T47D (cell line): ENCODE measurements at places on chromosomes 4 and X.

GRCh38 chr4:137545461-137545861, 13.2 kb upstream of the PCDH18 start:
- DNase-seq: no peak

DNA sequence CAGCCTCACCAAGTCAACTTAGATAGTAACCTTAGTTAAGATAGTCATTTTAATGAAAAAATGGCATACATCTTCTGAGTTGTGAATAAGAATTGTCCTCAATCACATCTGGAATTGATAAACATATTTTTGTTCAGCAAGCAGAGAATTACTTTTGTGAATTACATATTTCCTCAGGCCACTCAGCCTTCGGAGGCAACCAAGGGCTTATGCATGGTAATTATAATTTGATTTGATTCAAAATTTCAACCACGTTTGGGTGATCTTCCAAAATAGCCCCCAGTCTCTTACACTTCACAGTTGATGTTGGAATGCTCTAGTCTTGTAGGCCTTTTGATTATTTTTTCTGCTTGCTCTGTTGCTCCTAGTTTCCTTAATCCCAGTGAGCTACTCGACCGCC, 63.4 kb downstream of the GALNTL6 start:
- no peak for DNase-seq

DNA sequence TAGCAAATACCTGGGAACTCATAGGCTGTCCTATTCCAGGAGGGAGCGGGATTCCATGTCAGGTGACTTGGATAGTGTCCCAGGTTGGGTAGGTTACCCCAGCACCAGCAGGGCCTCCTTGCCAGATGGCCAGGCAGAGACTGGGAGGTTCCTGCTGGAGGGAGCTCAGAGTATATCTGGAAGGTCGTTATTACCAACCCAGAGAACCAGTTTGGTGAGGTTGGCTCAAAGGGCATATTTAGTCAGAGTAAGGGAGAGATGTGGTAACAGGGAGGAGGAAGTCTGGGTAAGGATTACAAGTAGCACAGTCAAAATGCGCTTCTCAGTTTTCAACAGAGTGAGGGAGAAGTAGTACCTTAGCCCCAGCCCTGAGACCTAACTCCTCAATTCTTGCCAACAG, 53.3 kb upstream of the LNX1 start:
- DNase-seq: peak; percentile 88

DNA sequence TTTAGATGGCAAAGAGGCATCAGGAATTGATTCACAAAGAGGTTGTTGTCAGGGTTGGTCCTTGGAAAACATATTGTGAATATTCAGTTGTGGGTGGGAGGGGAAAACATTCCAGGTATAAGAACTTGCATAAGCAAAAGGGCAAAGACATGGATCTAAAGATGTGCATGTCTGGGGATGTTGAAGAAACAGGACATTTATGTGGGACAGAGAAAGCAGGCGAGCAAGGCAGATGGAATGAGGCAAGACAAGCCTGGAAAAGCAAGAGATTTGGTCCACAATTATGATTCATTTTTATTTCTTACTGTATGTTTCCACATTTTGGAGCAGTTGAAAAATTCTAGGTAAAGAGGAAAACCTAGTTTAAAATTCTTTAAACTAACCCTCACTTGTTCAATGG, 134.9 kb upstream of the CXXC4 start:
- DNase-seq: no peak

DNA sequence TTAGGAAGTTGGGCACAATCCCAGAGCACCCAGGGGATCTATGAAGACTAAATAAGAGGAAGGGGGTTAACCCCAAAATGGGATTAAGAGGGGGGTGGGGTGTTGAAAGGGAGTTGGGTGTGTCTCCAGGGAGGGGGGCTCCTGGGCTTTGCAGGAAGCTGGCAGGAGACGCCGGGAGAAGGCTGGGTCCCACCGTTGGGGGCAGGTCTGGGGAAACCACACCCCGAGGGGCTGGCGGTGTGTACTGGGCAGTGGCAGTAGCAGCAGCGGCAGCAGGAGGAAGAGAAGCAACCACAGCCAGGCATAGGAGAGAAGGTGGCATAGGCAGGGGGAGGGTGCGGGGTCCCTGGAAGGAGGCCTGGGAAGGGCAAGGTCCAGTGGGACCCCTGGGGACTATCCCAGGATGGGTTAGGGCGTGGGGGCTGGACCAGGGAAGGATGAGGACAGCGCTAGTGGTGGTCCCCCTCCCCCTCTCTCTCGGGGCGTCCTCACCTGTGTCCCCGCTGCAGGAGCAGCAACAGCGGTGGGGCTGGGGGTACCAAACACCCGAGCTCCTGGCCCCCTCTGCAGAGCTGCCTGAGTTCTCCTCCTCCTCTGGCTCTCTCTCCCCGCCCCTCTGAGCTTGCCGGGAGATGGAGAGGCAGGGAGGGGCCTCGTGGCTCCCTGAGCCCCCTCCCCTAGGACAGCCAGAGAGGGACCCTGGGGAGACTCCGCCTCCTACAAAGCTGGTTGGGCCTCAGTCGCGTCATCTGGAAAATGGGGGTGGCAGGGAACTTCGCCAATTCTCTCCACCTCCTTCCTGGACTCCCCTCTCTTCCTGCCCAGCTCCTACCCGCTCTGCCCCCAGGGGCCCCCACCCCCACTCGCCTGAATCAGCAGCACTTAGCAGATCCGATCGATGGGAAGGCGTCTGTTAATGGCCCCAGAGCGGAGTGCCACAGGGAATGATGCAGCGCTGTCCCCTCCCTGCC, at the start of gene KCND1:
Gene KCND1, minus strand, starts transcription at position 596 of the 971 bp plus-strand sequence. CDS start 1,573 bp downstream, outside the sequence.
- no peak for DNase-seq

GRCh38 chr4:88610771-88611170, 18.5 kb downstream of the HERC3 start:
- no peak for DNase-seq

- no peak for DNase-seq
Observed at GRCh38 chrX:12895866-12896265, 10.6 kb upstream of the TLR8 start.

GRCh38 chrX:71911731-71912050, 1.0 kb downstream of the NHSL2 start:
- no peak for DNase-seq

- no peak for DNase-seq
Observed at GRCh38 chr4:176611951-176612350, 180.8 kb downstream of the VEGFC start.

- DNase-seq: peak; percentile 57
Observed at GRCh38 chr4:182555997-182556418, 312.8 kb downstream of the TENM3 start.

DNA sequence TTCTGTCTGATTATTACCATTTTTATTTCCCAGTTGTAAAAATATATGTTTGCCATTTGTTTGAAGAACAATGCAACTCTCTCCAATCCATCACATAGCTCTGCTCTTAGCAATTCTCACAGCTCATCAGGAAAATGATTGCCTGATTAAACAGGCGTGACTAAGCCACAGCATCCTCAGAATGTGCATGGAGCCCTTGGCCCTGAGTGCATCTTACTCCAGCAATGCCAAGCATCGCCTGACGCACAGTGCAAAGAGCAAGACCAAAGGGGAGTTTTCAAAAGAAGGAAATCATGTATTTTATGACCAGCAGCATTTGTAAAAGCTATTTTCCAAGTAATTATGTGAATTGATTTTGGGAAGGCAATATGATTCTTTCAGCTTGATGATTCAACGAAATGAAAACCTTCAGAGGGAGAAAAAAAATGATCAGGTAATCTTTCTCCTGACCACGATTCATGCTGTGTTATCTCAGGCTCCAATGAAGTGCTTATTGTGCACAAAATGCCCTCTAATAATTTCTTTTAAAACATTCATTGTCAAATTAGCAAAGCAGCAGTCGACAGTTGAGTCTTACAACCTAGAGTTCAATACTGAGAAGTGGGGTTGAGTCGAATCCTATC, 138.0 kb upstream of the FAM9B start:
- DNase-seq: no peak

DNA sequence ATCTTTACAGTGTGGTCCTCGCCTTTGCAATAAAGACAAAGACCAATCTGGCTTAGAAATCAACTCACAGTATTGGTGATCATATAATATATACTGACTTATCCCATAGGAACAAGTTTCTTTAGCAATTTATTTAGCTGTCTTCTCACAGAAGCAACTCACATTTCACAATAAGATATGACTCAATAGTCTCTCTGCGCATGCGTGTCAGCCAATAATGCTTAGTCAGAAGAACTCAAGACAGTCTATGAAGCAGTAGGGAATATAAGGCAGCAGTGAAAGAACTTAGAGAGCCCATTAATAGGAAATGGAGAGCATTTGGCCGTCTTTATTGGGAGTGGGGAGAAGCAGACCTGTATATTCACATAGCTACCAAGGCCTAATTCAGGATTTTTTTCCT, 216.7 kb downstream of the IL13RA2 start:
- no peak for DNase-seq

- DNase-seq: no peak
Observed at GRCh38 chrX:38271154-38271716, 50.6 kb upstream of the SRPX start.

DNA sequence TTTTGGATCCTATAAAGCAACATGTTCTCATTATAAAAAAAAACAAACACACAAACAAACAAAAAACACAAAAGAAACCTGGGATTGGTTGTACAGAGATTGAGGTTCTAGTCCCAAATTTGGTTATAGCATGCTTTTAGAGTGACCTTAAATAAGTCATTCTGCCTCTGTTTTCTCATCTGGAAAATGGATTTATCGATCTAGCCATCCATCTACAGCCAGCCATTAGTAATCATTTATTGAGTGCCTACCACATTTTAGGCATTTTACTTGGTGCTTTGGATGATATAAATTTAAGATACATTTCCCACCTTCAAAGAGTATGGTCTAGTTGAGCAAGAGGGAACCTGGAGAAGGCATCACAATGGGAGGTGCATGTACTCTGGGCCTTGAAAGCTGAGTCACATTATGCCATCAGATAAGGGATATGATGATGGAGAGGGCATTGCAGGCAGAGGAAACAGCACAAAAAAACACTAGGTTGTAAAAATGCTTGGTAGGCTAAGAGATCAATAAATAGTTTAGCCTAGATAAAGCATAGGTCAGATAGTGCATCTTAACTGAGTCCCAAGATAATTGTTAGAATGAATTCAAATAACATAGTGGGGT, 91.4 kb downstream of the HEPH start:
- DNase-seq: no peak

DNA sequence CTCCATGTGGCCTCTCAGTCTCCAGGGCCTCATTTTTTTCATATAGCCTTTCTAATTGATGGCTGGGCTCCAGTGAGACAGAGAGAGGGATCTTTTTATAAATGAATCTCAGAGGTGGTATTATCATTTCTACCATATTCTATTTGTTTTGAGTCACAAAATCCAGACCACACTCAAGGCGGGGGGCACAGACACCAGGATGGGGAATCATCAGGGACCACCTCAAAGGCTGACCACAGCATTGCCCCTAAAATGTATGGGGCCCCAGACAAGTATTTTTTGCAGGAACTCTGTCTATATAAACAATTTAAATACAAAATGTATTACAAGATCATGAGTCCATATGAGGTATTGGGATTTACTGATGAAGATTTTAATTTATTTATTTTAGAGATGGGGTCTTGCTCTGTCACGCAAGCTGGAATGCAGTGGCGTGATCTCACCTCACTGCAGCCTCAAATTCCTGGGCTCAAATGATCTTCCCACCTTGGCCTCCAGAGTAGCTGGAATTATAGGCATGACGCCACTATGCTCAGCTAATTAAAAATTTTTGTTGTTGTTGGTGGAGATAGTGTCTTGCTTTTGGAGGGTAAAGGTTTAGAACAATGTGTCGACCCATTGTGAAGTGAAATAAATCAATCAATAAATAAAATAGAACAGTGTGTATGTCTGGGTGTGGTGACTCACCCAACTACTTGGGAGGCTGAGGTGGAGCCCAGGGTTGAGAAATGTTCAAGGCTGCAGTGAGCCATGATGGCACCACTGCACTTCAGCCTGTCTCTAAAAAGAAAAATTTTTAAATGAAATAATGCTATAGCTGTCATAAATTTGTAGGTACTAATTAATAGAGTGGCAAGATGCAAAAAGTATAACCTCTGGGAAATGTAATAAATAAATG, 29.4 kb downstream of the WDR13 start:
- DNase-seq: no peak

DNA sequence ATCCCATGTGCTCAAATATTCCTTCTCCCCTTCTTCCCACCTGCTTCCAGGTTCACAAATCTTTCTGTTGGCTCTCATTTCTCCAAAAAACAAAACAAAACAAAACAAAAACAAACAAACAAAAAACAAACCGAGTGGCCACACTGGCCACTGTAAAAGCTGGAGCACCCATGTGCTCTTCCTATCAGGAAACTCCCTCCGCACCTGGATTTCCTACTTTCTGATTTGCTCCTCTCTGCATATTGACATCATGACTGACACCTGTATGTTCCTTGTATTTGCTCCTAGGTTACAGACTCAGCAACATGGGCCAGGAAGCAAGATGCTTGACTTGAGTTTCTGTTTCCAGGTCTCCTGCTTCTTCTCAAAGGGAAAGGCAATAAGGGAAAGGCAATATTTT, 258.8 kb downstream of the GPC3 start:
- DNase-seq: no peak

DNA sequence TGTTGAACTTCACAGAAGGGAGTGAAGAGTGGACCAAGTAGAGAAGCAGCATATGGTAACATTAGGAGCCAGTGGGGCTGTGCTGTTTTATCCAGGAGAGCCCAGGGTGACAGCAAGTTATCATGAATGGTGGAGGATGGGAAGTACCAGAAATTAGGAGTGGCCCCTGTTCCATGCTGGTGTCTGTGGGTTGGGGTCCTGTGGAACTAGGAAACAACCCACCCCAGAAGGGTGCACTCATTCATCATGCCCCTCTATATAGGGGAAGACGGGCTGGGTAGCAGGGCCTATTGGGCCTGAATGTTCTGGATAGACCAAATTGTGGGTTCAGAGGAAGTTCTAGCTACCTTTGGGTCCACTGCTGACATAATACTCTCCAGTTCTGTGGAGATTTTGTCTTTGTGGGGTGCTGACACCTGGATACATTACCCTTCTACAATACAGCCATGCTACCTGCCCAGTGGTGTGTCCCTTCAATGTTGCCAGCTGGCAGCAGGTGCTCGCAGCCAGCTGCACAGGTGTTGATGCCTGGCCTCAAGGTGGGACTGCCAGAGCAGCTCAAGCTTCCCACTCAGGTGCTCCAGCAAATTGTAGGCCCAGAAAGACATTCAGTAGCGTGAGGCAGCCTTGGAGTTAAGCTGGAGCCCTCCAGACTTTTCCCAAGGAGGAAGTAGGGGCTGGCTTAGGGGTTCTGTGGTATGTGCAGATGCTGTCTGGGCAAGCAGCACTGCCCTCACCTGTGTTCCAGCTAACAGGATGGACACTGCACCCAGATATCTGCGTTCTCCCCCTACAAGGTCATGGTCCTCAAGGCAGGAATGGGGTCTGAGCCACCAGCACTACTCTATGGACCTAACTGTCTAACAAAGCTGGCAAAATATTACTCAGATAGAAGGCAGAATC, 106.5 kb downstream of the NHSL2 start:
- no peak for DNase-seq

- DNase-seq: no peak
Observed at GRCh38 chrX:119989905-119990555, 46.5 kb upstream of the NKAP start.

DNA sequence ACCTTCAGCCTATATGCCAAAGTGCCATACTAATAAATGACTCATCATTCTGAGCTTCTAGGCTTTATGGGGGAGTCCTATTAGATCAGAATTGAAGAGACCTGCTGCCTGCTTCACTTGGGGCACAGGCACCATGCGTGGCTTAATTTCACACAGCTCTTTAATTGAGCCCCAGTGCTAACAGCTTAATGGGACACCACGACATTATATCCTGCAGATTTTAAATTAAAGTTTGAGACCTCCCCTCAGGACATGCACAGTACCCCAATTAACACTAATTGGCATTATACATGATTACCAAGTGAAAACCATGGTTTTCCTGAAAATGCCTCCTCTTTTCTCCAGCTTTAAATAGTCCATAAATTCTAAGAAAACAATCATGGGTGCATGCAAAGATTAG, 6.8 kb downstream of the C1QTNF7 start:
- no peak for DNase-seq
